Left kidney (tissue), 8 donors: ENCODE measurements at places on chromosomes 5 and 9.

GRCh38 chr5:87329114-87329513, 61.4 kb downstream of the RASA1 start:
- no peak for DNase-seq

DNA sequence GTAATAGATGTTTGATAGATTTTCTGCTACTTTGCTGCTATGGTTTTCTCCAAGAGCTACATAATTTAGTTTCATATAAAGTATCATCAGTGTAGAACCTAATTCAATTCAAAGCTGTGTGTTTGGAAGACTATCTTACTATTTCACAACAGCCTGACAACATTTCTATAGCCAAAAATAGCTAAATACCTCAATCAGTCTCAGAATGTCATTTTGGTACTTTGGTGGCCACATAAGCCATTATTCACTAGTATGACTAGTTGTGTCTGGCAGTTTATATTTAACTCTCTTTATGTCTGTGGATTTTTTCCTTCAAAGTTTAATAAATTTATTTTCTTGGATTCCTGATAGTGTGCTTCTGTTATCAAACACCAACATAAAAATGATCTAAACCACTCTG, 35.1 kb upstream of the CCDC152 start:
- no peak for DNase-seq

DNA sequence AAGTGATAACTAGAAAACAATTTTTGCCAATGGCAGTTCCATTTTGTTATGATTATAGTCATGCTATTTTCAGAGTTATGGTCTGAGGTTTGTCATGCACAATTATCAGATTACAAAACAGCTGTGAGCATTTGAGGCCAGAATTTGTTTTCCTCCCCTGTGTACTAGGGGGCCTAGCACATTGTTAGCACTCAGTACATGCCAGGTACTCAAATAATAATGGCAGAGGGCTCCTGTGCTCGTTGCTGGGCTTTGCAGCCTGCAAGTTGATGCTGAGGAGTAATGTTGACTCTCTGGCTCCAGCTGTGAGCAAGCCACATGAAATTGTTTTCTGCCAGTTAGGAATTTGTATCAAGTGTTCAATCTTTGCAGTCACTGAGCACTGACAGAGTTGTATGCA, 6.9 kb downstream of the DNAI1 start:
- no peak for DNase-seq

DNA sequence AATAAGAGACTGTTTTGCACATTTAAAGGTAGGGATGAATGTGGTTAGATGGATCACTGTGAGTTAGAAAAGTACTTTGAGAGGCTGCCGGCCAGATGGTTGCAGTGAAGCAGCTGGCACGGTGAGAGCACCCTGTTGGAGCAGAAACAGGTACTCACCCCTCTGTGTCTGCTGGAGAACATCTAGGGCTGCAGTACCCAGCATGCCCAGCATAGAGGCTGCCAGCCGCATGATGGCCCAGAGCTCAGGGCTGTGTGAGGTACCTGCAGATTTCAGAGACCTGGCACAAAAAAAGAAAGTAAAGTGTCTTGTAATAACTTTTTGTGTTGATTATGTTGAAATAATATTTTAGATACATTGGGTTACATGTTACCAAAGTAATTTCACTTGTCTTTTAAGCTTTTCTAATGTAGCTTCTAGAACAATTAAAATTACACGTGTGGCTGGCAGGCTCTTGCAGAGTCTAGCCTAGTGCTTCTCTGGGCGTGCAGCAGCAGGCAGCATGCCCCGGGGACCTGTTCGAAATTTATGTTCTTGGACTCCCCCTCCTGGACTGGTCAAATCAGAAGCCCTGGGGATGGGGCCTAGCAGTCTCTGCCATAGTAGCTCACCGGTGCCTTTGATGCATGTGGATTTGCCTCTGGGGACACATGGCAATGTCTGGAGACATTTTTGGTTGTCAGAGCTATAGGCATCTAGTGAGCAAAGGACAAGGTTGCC, 11.1 kb downstream of the WDR5 start:
- DNase-seq: no peak

DNA sequence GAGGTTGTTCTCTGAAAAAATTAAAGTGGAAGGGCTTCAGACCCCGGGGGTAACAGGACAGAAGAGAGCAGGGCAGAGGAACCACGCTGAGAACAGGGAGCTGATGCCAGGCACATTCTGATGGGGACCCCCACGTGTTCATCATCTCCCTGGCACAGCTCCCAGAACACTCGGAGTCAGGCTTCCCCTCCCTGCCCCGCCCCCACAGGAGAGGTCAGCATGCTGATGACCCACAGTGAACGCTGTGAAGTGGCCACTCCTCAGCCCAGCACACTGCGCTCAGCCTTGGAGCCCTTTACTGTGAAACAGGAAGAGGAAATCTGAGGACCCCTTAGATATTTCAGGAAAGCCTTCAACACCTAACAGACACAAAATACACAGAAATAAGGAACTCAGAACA, 16.4 kb downstream of the RETREG1 start:
- peak; percentile 64 for DNase-seq
